Fibroblast of mammary gland (primary cell): ENCODE measurements at places on chromosomes 1 and 21.

DNA sequence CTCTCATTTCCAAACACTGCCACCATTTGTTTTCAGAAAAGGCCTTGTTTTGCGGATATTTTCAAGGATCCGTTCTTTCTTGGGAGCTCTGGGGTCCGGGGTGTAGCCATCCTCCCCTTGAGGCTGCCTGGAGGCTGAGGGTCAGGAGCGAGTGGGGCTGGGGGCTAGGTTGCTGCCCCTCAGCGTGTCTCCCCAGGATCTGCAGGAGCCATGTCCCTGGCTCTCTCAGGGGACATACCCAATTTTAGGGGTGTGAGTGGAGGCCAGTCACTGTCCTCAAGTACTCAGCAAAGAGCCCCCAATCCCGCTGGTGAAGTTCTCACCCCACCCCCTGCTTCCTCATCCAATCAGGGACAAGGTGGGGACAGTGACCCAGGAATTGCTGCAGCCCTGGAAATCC is 15.0 kb upstream of the PRDM16 start:
- no peak for DNase-seq

DNA sequence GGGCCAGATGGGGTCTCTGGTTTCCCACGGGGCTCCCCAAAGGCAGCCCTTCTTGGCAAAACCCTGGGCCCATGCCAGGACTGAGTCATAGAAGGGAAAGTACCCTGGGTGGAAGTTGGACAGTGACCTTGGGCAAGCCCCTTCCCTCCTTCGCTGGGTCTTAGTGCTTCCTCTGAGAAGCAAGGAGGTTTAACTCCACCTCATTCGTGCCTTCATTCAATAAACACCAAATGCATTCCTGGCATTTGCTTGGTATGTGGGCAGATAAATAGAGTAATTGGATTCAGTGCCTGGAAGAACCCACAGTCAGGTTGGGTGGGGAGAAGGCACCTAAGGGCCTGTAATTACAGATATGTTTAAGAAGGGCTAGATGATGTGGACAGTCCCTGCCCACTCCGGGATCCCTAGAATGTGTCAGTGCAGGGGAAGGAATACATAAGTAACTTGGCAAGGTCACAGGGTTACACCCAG is 36.3 kb upstream of the CITED4 start:
- DNase-seq, result peak; percentile 35

- no peak for DNase-seq
These were observed 1.1 kb downstream of the PERM1 start for GRCh38 chr1:980602-981395.

DNA sequence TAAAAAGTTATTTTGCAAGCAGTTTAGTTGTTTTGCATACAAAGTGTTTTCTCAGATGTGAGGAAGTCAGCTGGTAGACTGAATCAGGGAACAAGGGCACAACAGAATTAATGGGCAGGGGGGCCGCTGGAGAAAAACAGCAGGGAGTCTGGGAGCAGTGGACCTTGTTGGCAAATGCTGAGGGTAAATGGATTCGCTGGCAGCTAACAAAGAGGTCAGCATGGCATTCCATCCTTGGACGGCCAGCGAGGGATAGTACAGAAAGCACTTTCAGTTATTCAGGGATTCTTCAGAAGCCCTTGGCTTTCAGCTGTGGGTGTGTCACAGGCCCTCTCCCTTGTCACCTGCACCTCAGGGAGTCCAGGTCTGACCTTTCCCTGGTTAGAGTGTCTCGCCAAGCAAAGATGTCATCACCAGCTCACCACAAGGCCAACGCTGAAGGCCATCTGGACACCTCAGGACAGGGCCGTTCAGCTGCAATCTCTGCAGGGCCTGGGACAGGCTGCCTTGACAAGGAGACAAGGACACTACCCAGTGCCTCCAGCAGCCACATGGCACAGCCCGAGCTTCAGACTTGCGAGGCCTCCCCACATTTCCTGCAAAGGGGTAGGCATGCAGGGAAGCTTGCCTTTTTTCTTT is 90.4 kb downstream of the KCNN3 start:
- DNase-seq, result no peak

- no peak for DNase-seq
These were observed 111.2 kb upstream of the JUN start for GRCh38 chr1:58895082-58895481.

DNA sequence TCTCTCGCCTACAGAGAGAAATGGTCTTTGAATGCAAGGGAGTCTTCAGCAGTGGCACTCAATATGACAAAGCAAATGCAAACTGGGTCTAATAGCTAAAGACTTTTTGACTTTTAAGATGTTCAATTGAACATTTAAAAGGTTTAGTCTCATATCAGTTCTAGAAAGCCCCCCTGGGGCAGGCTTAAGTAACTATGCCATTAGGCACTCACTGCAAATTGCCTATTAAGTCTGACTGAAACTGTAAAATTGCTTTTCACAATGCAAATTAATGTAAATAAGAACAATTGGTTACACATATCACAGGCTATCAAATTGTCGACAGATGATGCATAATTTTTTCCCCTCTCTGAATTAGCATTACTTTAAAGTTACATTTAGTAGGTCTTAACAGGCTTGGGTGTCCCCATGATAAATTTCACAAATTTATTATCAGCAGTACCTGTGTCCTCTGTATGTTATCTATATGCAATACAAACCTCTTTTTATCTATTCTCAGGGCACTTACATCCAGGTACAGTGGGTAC is 329.1 kb downstream of the LRRIQ3 start:
- no peak for DNase-seq

DNA sequence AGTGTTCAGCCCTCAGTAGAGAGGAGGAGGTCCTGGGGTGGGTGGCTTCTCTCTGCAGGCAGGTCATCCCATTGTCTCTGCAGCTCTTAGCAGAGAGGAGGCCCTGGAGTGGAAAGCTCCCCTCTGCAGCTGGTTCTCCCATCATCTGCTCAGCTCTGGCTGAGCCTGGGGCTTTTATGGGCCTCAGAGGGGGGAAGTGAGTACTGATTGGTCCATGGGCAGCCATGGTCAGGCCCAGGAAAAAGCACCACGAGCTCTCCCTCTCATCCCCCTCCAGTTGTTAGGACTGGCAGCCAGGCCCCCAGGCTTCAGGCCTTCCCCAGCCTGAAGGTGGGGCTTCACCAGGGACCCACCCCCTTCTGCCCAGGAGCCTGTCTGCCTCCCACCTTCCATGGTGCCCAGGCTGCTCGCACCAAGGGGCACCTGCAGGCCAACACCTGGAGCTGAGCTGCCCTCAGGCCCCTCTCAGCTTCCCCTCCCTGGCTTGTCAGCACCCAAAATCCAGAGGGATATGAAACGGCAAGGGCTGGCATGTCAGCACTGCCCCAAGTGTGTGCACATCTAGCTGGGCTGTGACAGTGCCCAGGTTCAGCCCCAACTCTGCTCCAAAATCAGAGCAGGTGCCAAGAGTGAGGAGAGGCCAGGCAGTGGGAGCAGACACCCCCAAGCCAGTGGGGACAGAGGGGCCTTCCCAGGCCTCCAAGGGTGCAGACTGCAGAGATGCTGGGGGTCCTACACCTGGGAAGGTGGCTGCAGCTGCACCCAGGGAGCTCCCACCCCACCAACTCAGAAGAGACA is 449.0 kb downstream of the MATN1 start:
- no peak for DNase-seq

DNA sequence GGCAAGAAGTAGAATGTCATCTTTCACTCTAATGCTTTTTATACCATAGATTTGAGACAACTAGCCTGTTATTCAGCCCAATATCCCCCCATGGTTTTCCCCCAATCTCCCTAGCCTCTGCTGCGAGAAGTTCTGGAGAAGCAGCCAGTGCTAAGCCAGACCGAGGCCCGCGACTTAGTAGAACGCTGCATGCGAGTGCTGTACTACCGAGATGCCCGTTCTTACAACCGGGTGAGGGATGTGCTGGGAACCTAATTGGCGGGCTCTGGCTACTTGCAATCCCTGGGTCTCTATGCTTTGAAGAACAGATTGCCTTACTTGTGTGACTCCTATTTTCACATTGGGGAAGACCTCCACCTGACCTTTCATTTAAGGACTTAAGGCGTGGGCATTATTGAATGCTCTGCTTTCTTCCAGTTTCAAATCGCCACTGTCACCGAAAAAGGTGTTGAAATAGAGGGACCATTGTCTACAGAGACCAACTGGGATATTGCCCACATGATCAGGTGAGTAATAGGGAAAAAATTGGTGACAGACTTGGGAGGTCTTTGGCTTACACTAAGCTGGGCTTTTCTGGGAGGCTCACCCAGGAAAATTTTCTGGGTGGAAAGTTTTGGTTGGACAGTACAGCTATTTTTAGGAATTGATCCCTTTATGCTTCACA is 1.9 kb downstream of the PSMB4 start:
- DNase-seq, result peak; percentile 10
